Ammon's horn (tissue), 1 donor: ENCODE measurements at places on chromosomes 1 and 21.

GRCh38 chr1:59699227-59699847 lies 115.4 kb upstream of the HOOK1 start:
- peak; percentile 62 for DNase-seq

DNA sequence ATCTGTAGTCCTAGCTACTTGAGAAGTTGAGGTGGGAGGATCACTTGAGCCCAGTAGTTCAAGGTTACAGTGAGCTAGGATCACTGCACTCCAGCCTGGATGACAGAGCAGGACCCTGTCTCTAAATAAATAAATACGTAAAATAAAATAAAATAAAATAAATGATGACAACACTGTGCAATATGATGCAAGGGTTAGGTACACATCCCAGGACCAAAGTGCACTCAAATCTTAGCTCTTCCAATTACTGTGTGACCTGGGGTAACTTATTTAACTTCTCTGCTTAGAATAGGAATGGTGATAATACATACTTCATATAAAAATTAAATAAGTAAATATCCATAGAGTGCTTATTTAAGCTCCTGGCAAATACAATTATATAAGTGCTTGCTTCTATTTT lies 53.5 kb downstream of the LPAR3 start:
- no peak for DNase-seq

DNA sequence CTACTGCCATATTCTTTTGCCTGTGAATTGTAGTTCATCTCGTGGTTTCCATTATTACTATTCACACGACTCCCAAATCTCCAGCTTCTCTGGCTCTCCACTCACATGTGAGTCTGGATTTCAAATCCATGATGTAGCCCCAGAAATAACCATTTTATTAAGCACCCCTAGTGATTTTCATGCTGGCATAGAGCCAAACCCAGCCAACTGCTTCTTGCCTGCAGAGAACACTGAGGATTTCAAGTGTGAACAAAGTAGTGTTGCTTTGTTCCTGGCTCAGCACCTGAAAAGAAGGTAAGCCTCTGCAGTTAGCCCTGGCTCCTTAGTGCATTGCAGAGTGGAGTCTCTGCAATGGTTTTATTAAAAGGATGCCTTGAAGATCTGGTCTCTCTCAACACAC lies 25.9 kb downstream of the UTP25 start:
- DNase-seq = no peak

GRCh38 chr1:59025201-59025600 lies 241.4 kb upstream of the JUN start:
- DNase-seq = no peak

GRCh38 chr1:15129944-15130343 lies 23.6 kb upstream of the TMEM51 start:
- no peak for DNase-seq

DNA sequence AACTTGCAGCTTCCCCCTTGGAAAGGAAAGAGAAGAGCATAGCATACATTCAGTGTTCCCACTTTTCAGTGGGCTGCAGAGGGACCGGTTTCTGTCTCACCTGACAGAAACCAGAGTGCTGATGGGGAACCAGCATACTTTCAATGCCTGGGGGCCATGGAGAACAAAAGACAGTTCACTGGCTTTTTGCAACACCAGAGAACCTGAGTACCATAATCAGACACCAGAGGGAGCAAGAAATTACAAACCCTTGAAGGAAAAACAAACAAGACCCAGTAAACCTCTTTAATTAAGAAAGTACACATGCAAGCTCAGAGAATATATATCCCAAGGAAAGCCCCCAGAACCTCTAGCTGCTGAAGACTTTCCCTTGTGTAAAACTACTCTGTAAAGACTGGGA lies 51.1 kb downstream of the CSMD2 start:
- no peak for DNase-seq

- DNase-seq = no peak
Measured at GRCh38 chr1:94716965-94717364, 103.2 kb upstream of the SLC44A3 start.
